Immature natural killer cell (primary cell): ENCODE measurements at places on chromosomes 1 and 21. TPM values are rescaled to one million over a fixed set of nuclear protein-coding genes. Genes with fewer than 3 reads are reported as not detected.
A peak's percentile ranks its signal among the peaks of the same experiment; 100 is the strongest.

DNA sequence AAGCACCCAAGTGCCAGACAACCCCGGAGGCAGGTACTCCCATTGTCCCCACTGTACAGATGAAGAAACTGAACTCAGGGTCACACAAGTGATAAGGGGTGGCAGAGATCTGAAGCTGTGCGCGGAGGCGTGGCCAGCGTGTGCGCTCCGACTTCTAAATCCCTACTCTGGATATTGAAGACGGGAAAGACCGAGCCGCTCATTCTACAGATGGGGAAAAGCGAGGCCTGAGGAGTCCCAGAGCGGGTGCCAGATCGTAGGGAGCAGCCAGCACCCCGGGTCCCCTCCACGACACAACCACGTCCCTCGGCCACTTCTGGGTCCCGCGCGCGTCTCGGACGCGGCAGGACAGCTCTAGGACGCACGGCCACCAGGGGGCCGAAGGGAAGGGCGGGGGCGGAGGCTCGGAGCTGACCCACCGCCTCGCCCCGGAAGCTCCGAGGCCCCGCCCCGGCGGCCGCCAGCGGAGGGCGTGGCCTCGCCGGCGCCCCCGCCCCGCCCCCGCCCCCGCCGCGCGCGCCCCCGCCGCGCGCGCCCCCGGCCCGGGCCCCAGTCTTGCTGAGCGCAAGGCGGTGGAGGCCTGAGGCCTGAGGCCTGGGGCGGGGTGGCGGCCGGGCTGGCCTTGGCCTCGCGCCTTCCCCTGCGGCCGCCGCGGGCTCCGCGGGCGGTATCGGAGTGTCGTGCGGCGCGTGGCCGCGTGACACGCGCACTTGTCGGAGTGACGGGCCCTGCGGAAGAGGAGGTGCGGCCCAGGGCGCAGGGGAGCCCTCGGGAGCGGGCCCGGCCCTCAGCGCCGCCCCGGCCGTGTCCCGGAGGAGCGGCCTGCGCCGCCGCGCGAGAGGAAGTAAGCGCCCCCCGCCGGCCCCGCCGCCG is at the start of gene H6PD:
TSS of gene H6PD (plus strand) at position 552 of the 873 bp plus-strand sequence. CDS start 10,161 bp downstream, outside the sequence.
- H3K4me3 ChIP-seq, result peak within 1 kb of the TSS; percentile 96
- H3K36me3 ChIP-seq, result no peaks in the 10 kb centered on the region
- peak; percentile 81 for DNase-seq
- H3K4me1 ChIP-seq, result peaks cover 37% of the 10 kb centered on the region
- H3K27me3 ChIP-seq, result peaks cover 3% of the 10 kb centered on the region

Gene HOOK1
- polyA plus RNA-seq, result 1.1 TPM

DNA sequence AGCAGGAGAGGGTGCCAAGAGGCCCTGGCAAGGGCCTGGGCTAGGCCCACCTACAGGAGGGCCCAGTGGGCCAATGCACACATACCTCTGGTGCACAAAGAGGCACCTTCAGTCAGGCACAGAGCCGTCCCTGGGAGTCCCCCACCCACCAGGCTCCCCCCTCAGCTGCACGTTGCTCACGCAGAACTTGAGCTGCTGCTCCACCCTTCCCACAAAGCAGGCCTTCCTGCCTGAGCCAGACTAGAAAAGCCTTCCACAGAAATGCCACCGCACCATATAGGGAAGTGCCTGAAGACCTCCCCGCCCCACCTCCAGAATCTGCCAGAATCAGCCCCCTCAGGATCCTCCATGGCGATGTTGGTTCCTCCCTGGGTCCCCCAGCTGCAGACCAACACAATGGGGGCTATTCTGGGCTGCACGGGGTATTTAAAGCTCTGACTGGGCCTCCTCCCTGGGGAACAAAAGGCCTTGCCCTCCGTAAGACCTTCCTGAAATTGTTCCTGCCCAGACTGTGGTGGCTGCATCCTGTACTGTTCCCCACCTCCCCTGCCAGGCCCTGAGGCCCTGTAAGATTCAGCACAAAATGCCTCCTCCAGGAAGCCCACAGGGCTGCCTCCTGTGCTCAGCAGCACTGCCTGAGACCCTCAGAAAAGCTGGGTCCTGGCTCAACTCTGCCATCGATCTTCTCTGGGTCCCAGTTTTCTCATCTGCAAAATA is 27.2 kb downstream of the HSPG2 start:
- H3K27ac ChIP-seq, result no peak overlapping the region
- no peak for DNase-seq

DNA sequence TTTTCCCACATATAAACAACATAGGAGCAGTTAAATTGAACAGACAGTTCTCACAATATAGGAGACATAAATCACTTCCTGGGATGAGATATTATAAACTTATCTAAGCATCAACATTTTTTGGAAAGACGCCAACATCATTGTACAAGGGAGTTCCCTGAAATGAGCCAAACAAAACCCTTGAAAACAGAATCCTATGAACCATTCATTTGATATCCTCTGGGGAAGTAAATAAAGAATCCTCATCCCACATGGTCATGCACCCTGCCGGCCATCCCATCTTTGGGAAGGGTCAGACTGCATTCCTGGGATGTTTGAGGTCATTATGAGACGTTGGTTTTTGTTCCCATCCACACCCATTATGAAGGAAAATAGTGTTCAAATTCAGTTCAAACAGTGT is 111.8 kb upstream of the USP25 start:
- no peaks in the 10 kb centered on the region for H3K4me1 ChIP-seq
- peaks cover 5% of the 10 kb centered on the region for H3K27me3 ChIP-seq
- no peak overlapping the region for H3K27ac ChIP-seq
- no peak overlapping the region for H3K4me3 ChIP-seq
- H3K36me3 ChIP-seq, result no peaks in the 10 kb centered on the region

Gene OR2L5
- not detected for polyA plus RNA-seq

DNA sequence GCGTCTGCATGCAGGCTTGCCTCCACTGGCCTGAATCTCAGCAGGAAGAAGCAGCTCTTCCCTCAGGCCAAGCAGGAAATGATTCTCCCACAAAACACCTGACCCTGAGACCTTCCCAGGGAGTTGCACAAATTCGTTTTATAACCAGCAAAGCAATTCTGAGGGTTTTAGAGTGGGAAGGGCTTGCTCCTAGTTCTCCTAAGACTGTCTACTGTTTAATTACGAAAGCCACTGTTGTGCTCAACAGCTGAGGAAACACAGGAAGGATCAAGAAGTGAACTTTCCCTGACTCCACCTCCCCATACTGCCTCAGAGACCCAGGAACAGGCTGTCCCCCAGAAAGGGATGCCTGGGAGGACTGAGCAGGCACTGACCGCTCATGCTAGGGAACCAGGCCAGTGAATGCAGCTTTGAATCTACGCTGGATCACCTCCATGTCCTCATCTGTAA is 37.0 kb upstream of the PUM1 start:
- H3K4me1 ChIP-seq, result no peaks in the 10 kb centered on the region
- no peak overlapping the region for H3K4me3 ChIP-seq
- no peaks in the 10 kb centered on the region for H3K36me3 ChIP-seq
- peaks cover 2% of the 10 kb centered on the region for H3K27me3 ChIP-seq
- no peak overlapping the region for H3K27ac ChIP-seq

Gene C2CD2
- polyA plus RNA-seq, result 2.1 TPM

Gene PODN
- polyA plus RNA-seq, result 1.7 TPM
